Dermis blood vessel endothelial cell (primary cell): ENCODE measurements at places on chromosomes 7 and 10.

GRCh38 chr7:112162784-112163506 lies 43.3 kb downstream of the DOCK4 start:
- DNase-seq: peak; percentile 42

GRCh38 chr7:70694434-70694970 lies 437.4 kb upstream of the GALNT17 start:
- peak; percentile 11 for DNase-seq

DNA sequence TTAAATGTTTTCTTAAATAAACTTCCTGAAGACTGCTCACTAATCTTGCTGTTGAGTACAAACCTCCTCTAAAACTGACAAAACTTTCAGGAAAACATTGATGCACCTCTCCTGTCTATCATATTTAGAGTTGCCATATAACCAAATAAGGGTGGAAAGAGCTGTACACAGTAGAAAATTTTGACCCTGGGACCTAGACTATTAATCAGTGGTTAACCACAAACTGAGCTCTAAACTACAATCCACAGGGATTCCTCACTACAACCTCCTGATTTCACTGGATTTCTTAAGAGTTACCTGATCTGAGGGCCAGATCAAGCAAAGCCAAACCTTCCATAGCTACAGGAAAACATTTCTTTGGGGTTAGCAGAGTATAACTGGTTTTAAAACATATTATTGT lies 39.9 kb upstream of the WNT16 start:
- DNase-seq: no peak

DNA sequence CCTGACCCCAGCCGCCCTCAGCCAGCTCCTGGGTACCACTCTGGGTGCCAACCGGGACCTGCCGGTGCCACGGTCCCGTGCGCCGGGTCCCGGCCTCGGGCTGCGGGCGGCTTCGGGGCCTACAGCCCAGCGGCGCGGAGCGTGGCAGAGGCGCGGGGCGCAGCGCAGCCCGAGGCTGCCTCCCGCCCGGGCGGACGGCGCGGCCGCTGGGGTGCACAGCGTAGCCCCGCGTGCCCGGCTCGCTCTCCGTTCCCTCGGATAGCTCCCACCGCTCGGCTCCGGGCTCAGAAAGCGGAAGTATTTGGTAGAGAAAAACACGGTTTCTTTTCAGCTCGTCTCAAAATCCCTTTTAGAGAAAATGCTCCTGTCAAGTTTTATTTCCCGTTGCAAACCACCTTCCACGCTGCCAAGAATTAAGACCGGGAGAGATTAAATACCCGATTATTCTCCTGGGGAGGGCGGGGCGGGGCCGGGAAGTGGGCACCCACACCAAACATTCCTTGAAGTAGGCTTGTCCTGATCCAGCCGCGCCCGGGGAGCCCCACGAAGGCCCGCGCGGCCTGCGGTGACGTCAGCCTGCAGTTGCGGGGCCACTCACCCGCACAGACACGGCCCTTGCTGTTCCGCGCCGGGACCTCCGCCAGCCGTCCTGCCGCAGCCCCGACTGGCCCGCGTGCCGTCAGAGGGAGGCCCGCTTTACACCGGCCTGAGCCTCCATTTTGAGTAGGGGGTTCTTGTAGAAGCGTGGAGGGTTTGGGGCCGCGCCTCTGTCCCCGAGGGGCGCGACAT lies 7.2 kb downstream of the HOXA13 start:
- no peak for DNase-seq

GRCh38 chr10:6012121-6012905 lies 35.0 kb upstream of the IL15RA start:
- no peak for DNase-seq

- DNase-seq: no peak
Measured at GRCh38 chr10:73233883-73234282, 13.2 kb downstream of the DNAJC9 start.

DNA sequence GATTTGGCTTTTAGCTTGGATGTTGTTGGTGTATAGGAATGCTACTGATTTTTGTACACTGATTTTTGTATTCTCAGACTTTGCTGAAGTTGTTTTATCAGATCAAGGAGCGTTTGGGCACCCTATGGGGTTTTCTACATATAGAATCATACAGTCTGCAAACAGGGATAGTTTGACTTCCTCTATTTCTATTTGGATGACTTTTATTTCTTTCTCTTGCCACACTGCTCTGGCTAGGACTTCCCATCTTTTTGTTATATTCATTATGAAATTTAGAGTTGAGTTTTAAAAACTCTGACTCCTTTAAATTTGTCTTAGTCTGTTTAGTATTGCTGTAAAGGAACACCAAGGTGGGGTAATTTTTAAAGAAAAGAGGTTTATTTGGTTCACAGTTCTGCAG lies 4.7 kb downstream of the ZNF786 start:
- DNase-seq: no peak

GRCh38 chr10:283916-284356 lies 148.7 kb downstream of the ZMYND11 start:
- DNase-seq: no peak

- peak; percentile 53 for DNase-seq
Measured at GRCh38 chr7:105141068-105141467, 127.1 kb downstream of the KMT2E start.

DNA sequence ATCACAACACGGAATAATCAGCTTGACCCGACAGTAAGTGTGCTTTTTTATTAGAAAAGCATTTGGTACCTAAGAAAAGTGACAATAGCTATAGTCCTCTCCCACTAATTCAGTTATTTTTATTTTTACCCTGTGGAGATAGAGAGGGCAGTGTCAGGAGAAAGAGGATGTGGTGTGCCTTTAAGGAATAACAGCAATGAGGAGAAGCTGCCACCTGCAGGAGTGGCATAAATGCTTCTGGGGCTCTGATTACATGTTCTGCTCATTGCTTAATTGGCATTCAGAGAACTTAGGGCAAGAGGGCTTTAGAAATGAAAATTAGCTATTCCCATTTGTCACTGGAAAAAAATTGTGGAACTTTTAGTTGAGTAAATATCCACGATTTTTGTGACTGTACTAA lies 60.1 kb downstream of the DENND11 start:
- no peak for DNase-seq

GRCh38 chr10:28623483-28623882 lies 53.8 kb upstream of the BAMBI start:
- DNase-seq: no peak

- DNase-seq: peak; percentile 5
Measured at GRCh38 chr10:96834120-96834519, 2.0 kb downstream of the LCOR start.

DNA sequence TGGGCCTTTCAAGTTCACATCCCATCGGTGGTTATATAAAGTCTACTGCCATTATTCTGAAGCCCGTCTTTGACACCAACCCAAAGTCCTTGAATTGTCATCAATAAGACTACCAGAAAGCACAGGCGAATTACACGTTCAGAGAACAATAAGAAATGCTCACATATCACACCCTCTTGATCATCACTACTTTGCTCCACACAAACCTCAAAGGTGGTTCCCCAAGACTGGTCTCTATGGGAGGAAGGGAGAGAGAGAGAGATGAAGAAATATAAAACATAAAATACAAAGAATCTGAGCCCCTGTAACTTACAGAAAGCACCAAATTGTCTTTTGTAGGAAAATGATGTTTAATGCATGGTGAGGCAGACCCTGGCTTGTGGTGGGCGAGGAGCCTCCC lies 4.4 kb downstream of the HIPK2 start:
- no peak for DNase-seq

GRCh38 chr7:125445836-125446235 lies 516.2 kb upstream of the POT1 start:
- DNase-seq: no peak

DNA sequence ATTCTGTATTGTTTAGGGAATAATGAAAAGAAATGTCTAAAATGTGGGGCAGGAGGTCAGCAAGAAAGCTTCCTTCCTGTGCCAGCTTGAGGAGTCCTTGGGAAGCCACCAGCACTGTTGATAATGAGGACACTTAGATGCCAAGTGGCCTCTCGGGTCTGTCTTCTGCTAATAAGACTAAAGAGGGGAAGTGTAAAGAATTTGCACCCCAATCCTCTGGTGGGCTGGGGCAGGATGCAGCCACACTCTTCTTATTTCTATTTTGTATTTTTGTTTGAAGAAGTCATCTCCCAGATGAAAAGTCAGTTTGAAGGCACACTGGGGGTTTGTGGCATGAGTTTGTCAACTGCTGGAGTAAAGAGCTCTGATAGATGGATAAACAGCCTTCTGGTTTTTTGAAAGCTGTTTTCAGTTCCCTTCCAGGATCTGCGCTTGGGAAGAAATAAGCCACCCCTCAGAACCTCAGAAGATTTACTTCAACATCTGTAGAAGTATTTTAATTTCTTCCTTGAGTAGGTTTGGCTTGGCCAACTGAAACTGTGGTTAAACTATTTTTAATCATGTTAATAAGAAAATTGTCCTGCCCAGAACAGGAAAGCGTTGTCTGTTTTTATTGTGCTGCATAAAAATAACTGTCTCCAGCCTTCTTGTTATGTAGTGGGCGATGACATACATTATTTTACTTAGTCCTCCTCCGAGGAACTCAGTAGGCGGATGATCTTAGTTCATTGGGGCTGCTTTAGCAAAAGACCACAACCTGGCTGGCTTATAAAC lies 128.8 kb upstream of the GPR26 start:
- no peak for DNase-seq

DNA sequence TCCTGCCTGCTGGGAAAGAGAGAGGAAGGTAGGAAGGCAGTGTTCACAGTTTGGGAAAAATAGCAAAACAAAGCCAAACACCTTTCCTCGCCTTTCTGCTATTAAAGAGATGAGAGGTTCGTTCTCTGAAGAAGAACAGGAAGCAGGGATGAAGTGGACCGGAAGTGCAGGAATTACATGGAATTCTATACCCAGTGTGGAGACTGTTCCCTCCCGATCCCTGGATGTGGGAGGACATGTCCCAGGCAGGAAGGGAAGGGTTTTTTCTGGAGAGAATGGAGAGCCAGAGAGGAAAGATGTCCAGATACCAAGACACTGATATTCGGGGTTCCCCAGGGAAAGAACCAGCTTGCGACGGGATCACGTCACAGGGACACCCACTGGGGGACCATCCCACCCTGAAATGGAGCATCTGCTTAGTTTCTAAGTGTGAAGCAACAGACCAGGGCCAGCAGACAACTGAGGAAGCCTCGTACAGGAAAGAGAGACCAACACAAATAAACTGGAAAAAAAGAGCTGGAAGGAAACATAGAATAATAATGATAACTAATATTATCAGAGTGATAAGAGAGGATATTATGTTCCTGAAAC lies 187.6 kb downstream of the PRPF18 start:
- DNase-seq: peak; percentile 37

- DNase-seq: no peak
Measured at GRCh38 chr7:2894118-2894940, 50.2 kb upstream of the GNA12 start.

DNA sequence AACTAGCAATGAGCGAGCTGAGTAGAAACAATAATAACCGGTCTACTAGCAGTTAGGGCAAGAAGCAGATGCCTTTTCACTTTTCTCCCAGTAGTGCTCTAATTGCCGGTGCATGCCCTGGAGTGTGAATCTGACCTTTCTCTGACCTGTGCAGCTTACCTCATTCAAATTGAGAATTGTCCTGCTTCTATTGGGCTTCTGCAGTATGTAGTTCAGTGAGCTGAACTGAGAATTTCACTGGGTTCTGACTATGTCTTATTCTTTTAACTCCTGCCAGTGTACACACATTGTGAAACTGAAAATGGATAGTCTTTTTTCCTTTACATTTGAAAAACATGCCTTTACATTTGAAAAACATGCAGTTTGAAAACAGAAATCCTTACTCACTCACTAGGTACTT lies 157.9 kb upstream of the GRM3 start:
- no peak for DNase-seq

DNA sequence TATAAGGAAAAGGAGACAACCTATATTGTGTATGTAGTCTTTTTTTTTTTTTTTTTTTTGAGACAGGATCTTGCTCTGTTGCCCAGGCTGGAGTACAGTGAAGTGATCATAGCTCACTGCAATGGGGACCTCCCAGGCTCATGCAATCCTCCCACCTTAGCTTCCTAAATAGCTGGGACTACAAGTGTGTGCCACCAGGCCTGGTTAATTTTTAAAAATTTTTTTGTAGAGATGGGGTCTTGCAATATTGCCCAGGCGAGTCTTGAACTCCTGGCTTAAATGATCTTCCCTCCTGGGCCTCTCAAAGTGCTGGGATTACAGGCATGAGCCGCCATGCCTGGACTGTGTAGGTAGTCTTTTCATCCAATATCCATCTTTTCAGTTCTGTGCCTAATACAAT lies 78.7 kb upstream of the ARHGAP21 start:
- DNase-seq: no peak

- DNase-seq: no peak
Measured at GRCh38 chr7:127995881-127996215, 35.4 kb downstream of the LRRC4 start.

DNA sequence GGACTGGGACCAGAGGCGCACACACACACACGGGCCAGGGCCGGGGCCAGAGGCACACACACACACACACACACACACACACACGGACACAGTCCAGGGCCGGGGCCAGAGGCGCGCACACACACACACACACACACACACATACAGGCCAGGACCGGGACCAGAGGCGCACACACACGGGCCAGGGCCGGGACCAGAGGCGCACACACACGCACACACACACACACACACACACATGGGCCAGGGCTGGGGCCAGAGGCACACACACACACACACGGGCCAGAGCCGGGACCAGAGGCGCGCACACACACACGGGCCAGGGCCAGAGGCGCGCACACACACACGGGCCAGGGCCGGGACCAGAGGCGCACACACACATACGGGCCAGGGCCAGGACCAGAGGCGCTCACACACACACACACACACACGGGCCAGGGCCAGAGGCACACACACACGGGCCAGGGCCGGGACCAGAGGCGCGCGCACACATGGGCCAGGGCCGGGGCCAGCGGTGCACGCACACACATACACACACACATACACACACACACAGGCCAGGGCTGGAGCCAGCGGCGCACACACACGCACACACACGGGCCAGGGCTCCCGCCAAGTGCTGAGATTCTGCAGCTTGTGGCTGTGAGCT lies 268.8 kb downstream of the ELFN1 start:
- no peak for DNase-seq

GRCh38 chr10:10911471-10911921 lies 106.2 kb upstream of the CELF2 start:
- no peak for DNase-seq

GRCh38 chr7:130473289-130473688 lies 18.6 kb upstream of the MEST start:
- no peak for DNase-seq

- no peak for DNase-seq
Measured at GRCh38 chr7:2818653-2819052, 25.5 kb downstream of the GNA12 start.

DNA sequence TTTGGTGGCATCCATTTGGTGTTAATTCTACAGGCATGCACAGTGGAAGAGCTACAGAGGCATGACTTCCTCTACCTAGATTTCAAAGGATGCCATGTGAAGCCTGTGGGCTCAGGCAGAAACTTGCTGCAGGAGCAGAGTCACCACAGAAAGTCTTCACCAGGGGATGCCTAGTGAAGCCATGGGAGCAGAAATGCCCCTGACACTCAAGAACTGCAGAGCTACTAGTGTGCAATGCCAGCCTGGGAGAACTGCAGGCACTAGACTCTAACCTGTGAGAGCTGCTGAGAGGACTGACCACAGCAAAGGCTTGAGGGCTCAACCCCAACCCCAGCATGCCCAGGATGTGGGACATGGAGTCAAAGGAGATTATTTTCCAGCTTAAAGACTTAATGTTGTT lies 3.9 kb downstream of the OR9A2 start:
- no peak for DNase-seq

GRCh38 chr7:42661312-42661711 lies 250.6 kb downstream of the C7orf25 start:
- peak; percentile 26 for DNase-seq
